ENCODE measurements at places on chromosomes 12 and 14.

- DNase-seq: no peak
Observed at GRCh38 chr14:38611928-38612327, 356.0 kb upstream of the CLEC14A start.

DNA sequence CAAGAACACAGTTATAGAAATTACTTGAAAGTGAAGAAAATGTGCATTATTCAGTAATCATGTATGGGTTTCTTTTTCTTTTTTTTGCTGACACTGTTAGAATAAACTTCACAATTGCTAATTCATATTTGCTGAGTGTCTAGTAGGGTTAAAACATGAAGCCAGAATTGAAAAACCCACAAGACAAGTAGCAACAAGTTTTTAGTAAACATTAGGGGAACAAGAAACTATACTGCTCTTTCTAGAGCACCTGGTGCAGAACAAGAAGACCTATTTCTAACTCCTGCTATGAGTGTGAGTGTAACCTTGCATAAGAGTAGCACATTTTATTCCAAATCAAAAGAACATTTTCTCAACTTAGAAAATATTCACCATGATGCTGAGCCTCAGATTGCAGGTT lies 83.2 kb downstream of the ITPR2 start:
- no peak for DNase-seq

DNA sequence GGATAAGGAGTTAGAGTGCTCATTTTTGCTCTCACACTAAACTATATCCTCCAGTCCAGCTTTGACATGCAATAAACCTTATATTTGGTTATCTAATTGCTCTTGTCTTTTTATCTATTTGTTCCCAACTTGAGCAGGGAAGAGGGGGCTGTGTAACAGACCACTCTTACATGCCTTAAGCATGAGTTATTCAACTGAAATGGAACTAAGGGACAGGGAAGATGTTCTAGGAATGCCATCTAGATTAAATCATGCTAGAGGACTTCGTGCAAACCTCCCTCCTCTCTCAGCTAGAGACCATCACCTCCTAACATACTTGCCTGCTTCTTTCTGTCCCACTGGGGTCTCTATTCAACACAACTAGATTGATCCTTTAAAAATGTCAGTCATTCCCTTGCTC lies 20.6 kb downstream of the SPX start:
- DNase-seq: peak; percentile 6

DNA sequence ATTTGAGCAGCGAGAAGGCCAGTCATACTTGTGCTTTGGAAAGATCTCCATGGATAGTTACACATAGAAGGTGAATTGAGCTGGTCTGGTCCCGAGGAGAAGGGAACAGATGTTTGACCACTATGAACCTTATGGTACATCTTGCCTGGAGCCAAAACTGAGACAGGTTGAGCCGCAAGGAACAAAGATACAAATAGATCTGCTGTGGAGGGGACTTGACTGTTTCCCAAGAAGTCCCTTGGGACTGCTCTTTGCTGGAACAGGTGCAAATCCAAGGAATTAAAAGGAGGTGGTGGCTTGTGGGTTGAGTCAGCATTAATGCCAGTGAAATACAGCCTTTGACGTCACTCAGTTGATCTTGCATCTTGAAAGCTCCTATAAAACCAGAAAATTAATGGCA lies 68.8 kb upstream of the PRIMA1 start:
- DNase-seq: no peak

- DNase-seq: no peak
Observed at GRCh38 chr12:74922117-74922516, 287.5 kb downstream of the KCNC2 start.

- DNase-seq: peak; percentile 95
Observed at GRCh38 chr14:77040059-77040740, 11.7 kb upstream of the IRF2BPL start.

DNA sequence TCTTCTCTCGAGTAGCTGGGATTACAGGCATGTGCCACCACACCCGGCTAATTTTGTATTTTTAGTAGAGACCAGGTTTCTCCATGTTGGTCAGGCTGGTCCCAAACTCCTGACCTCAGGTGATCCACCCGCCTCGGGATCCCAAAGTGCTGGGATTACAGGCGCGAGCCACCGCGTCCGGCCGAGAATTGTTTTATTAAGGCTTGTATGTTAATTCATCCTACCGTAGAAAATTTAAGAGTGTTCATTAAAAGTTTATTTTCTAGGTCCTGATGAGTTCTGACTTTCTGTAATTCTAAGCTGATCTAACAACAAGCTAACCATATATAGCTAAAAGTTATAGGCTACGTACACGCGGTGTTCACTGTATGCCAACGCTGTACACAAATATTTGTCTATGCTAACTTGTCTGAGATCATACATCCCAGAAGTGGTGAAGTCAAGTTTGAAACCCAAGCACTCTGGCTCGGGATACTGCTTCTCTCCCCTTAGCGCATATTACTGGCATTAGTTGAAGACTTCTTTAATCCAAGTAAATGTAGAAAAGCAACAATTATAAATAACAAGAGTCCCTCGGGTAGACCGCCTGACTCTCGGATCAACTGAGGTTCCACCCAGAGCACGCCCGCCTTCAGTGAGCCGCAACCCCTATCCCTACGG lies 570 bp upstream of the MRPS35 start:
- DNase-seq: peak; percentile 56

DNA sequence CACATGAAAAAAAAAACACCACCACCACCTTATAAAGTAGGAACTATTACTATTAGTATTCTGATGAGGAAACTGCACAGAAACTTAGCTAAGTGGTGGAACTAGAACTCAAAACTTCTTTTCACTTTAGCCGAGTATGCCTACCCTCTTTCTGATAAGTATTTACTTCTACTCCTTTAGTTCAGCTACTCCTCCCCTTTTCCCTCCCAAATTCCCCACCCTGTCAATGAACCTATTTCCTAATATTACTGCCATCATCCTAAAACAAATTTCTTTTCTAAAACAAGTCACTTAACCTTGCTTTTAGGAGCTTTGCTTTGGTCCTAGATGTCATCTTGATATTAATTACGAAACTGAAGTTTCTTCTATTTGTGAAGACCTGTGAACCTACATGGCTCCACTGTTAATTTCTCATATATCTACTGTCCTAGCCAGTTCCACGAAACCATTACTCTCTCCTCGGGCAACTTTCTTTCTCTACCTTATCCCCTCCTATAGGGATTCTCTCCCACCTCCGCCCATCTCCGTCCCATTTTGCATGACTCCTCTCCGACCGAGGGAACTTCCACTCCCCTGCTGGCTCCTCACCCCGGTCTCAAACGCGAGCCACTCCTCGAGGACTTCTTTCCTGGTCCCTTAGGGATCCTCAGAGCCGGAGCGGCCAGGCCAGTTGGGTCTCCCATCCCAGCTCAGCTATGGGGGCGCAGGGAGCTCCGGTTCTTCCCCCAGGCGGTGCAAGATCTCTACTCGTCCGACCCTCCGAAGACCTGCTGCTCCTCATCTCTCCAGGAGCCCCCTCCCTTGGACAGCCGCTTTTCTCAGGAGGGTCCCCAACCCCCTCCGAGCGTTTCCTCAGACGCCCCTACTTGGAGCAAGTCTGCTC lies 1.1 kb downstream of the NUMB start:
- DNase-seq: peak; percentile 71

DNA sequence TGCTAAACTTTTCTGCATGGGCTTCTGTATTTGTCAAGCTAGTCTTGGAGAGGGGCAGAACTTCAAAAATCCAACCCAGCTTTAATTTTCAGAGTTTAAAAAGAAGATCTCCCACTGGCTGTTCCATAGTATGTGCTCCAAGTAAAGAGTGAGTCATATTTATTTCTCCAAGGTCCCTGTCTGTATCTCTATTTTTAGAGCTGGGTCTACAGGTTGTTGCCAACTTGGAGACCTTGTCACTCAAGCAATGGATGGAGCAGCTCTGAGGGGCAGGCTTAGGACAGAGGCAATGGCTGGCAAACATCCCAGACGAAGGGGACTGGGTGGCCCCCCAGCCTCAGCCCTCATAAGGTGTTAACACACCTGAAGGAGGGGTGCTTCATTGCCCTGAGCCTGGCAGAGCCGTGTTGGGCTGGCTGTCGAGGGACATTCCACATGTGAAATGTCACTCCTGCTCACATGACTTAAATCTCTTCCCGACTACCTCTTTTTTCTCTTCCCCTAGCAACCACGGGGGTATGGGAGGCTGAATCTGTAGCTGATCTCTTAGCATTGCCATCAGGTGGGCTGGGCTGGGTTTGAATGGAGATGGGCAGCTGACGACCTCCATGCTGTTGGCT lies 103.1 kb downstream of the SMOC1 start:
- no peak for DNase-seq

GRCh38 chr12:29428633-29429032 lies 47.7 kb upstream of the ERGIC2 start:
- DNase-seq: peak; percentile 43

DNA sequence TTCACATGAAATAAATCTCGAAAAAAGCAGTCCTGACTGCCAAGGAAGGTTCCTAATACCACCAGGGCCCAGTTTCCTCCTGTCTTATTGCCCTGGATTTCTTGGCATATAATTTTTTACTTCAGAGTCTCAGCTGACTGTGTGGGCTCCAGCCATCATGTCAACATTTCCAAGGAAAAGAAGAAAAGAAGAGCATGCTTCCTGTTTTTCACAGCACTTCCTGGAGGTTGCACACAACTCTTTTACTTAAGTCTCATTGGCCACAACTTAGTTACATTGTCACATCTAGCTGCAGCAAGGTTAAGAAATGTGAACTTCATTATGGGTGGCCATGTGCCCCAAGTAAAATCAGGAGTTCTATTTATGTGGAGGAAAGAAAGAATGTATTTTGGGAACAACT lies 24.3 kb downstream of the DACT1 start:
- no peak for DNase-seq

Data from ELR (cell line).